Fibroblast of villous mesenchyme (primary cell): ENCODE measurements at places on chromosomes 1 and 21.

- DNase-seq, result no peak
Measured at GRCh38 chr1:202397256-202397655, 48.8 kb downstream of the PPP1R12B start.

GRCh38 chr1:14841456-14841855, 243.0 kb downstream of the KAZN start:
- DNase-seq, result no peak

DNA sequence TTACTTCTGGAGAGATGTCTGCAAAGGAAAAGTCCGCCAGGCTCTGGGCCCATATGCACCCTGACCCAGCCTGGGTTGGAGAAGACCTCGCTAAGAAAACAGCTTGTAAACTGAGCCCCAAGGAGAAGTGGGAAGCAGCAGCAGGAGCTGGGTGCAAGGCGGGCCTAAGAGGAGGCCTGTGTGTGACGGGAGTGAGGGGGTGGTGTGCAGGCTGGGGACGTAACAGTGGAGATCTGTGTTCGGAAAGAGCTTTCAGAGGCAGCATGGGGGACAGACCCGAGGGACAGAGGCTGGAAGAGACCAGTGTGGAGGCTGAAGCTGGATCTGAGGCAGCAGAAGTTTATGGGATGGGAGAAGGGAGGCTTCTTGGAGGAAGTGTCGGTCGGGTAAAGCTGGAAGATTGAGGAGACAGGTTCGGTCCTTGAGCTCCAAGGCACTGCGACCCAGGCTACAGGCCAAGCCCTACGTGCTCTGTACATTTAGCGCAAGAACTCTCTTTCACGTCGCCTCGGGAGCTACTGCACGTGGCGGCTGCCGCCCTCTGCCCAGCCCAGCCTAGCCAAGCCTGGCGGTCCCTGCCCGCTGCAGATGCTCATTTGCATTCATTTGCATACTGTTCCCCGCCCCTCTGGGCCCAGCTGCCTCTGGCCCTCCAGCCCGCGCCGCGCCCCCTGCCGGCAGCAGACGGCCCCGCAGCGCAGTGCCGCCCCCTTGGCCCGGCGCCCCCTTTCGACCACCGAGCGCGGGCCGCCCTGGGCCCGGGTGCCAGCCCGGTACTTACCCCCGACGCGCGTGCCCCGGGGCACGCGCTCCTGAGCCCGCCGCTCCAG, 6.3 kb downstream of the HPCA start:
- DNase-seq, result peak; percentile 18

DNA sequence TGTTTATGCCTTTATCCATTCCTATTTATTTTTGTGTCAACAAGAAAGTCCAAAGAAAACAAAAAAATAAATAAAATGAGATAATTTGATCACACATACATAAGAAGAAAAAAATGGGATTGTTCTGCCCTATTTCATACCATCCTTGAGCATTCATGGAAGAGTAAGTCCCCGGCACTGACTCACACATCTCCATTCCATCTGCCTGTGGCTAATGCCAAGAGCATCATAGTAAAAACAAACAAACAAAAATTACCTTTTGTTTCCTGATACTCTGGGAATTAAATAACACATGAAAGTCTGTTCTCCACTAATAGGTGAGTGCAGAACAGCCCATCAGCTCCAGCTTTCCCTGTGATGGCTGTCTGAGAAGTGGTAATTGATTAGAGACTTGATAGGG, 48.1 kb upstream of the BACE2 start:
- no peak for DNase-seq
